HEK293T (cell line): ENCODE measurements at places on chromosomes 16 and 17.

DNA sequence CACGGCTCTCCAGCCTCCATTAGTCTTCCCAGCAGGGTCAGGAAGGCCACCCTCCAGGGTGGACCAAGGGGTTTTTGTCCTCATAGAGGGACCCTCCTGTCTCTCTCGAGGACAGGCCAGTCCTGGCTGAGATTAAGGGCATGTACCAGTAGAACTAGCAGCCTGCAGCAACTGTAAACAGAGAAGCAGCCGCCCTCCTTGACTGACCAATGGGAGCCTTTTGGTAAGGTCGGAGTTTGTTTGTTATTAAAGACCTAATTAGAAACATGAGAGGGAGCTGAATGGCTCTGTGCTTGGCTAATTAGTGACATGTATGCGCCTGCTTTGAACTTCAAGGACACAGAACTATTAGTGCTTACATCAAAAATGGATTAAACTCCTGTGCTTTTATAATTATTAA, 80.0 kb downstream of the CCDC182 start:
- DNase-seq, result no peak

- no peak for DNase-seq
Observed at GRCh38 chr17:17785407-17785806, 51.4 kb downstream of the SREBF1 start.

DNA sequence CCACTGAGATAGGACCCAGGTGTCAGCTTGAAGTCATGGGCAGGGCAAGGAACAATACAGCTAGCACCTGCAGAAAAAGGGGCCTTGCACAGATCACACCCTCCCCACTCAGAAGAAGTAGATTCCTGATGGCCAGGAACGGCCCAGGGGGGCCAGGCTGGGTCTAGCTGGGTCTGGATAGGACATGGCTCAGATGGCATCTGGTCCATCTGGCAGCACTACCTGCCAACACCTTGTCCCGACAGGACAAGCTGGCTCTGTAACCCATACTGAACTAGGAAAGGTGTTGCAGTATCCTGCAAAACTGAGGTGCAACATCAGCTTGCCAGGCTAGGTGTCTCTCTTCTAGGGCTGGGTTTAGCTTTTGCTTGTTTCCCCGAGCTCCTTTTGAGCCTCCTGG, 38.9 kb upstream of the GFOD2 start:
- no peak for DNase-seq

- DNase-seq, result peak; percentile 28
Observed at GRCh38 chr17:71118039-71118438, 948.7 kb downstream of the KCNJ2 start.

DNA sequence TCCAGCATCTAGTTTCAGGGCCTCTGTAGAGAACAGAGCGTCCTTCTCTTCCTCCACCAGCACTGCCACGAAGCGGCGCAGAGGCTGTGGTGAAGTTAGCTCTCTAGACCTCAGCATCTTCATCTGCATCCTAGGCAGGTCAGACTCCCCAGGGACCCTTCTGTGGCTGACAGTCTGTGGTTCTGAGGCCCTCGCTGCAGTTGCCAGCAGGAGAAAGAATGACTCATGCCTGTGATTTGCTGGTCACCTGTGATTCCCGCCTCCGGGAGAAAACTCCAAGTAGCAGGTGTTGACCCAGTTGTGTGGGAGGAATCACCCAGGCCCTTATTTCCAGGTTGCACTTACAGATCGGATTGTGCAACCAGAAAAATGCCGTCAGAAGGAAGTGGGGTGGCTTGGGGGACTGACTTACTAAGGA, 117.3 kb upstream of the CACNG5 start:
- DNase-seq, result no peak

DNA sequence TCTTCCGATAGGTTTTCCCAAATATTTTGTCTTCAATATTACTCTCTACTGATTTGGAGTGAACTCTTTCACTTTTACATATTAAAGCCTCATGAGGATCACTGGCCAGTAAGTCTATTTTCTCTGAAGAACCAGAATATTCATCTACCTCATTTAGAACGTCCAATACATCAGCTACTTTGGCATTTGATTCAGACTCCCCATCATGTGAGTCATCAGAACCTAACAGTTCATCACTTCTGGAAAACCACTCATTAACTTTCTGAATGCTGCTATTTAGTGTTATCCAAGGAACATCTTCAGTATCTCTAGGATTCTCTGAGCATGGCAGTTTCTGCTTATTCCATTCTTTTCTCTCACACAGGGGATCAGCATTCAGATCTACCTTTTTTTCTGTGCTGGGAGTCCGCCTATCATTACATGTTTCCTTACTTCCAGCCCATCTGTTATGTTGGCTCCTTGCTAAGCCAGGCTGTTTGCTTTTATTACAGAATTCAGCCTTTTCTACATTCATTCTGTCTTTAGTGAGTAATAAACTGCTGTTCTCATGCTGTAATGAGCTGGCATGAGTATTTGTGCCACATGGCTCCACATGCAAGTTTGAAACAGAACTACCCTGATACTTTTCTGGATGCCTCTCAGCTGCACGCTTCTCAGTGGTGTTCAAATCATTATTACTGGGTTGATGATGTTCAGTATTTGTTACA, 30.9 kb downstream of the BRCA1 start:
- no peak for DNase-seq

DNA sequence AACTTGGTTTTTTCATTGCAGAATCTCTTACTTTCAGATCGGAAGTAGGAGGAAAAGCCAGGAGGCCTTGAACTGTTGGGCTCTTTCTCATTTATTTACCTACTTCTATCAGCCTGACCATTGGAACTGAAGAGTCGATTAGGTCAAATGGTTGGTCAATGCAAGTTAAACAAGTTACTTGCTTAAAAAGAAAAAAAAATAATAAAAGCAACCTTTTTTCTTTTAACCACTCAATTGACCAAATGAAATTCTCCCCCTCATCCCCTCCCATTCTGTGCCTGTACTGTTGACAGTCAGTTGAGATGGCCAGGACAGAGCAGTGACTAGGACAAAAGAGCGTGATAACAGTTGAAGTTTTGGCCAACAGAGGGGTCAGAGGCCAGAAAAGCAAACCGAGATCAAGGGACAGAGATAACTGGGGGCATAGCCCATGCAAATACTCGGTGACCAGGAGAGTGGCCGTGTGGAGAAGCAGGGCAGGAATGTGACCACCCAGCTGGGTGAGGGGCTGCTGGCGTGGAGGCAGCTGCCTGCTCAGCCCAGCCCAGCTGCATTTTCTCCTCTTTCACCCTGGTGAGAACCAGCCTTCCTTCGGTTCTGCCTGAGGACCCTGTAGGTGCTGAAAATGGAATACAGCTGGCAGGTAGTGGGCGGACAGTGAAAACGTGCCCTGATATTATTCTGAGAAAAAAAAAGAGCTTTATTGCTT, 72.2 kb downstream of the HS3ST3B1 start:
- no peak for DNase-seq

GRCh38 chr16:24670623-24671454, 58.6 kb upstream of the TNRC6A start:
- no peak for DNase-seq

GRCh38 chr17:3622977-3623594, 13.0 kb downstream of the SHPK start:
- DNase-seq, result no peak

GRCh38 chr16:89798832-89799370, 17.5 kb downstream of the FANCA start:
- no peak for DNase-seq
